ENCODE measurements at places on chromosomes 16 and 17.

- DNase-seq, result no peak
Measured at GRCh38 chr16:11550791-11551498, 35.8 kb downstream of the LITAF start.

GRCh38 chr17:2374549-2375285 lies 26.1 kb downstream of the MNT start:
- no peak for DNase-seq

DNA sequence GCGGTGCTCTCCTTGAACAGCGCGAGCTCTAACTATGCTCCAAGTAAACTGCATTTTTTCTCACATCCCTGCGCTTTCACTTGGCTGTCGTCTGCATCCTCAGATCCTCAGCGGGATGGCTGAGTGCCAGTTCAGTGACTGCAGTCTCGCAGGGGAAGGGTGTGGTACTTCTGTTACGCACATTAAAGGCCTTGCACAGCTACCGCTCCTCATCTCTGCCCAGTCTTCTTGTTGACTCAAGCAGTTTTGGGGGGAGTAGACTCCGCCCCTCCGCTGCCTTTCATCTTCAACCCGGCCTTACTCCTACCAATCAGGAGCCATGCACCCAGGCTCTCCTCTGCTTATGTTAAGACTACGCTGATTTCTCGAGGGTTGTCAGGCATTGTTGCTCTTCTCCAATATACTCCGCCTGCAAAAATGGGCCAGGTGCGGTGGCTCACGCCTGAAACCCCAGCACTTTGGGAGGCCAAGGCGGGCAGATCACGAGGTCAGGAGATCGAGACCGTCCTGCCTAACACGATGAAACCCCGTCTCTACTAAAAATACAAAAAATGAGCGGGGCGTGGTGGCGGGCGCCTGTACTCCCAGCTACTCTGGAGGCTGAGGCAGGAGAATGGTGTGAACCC lies 10.0 kb downstream of the ATP5PD start:
- peak; percentile 79 for DNase-seq

GRCh38 chr17:63276821-63277220 lies 169.3 kb downstream of the CYB561 start:
- no peak for DNase-seq

- DNase-seq, result no peak
Measured at GRCh38 chr16:89426736-89427530, 63.4 kb downstream of the ANKRD11 start.

DNA sequence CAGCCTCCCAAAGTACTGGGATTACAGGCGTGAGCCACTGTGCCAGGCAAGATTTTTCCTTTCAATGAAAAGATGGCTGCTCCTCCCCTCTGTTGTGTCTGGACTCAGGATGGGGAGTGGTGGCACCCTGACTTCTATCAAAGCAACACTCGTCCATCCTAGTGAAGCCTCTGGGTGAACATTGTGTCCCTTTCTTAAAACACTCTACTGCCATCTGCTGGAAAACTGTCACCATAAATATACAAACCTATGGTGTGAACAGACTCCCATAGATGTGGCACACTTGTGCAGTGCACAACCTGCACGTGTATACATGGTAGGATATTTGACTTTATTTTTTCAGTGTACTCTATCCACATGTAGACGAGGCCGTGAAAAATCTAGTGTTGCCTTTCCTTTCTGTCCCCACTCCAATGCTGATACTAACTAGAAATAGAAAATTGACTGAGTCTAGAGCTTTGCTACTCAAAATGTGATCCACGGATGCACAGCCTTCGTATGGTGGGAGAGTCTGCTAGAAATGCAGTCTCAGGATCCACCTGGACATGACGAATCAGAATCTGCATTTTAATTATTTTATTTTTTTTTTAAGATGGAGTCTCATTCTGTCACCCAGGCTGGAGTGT lies 55.9 kb upstream of the PLCG2 start:
- DNase-seq, result peak; percentile 90

DNA sequence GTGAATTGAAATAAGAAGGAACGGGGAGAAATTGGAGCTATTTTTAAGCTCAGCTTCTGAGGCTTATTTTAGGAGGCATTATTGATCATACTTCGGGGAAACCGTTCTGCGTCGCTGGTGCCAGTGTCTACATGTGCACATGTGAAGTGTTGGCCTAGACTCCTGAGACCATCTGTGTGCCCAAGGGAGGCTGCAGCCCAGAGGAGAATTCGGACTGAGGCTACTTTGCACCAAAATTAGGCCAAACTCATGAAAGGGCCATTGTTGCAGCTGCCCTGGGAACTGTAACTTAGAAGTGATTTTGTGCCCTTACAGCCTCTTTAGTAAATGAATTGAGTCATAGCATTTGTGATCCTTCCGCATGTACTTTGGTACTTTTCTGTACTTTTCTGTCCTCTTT lies 102.0 kb upstream of the NOL11 start:
- no peak for DNase-seq

DNA sequence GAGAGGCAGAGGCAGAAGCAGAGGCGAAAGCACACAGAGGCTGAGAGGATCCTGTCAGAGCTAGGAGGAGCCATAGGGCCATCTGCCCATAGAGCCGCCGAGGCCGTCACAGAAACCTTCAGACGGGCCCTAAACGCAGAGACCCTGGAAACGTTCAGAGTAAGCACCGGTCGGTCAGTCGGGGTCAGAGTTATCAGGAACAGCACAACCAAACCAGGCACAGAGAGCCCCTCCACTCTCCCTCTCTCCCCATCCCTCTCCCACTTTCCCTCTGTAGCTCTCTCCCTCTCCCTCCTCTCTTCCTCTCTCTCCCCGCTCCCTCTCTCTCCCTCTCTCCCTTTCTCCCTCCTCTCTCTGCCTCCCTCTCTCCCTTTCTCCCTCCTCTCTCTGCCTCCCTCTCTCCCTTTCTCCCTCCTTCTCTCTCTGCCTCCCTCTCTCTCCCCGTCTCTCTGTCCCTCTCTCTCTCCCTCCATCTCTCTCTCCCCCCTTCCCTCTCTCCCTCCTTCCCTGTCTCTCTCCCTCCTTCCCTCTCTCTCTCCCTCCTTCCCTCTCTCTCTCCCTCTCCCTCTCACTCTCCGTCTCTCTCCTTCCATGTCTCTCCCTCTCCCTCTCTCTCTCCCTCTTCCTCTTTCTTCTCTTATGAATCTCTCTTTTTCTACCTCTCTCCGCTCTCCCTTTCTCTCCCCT lies 138.9 kb downstream of the C16orf95 start:
- no peak for DNase-seq

DNA sequence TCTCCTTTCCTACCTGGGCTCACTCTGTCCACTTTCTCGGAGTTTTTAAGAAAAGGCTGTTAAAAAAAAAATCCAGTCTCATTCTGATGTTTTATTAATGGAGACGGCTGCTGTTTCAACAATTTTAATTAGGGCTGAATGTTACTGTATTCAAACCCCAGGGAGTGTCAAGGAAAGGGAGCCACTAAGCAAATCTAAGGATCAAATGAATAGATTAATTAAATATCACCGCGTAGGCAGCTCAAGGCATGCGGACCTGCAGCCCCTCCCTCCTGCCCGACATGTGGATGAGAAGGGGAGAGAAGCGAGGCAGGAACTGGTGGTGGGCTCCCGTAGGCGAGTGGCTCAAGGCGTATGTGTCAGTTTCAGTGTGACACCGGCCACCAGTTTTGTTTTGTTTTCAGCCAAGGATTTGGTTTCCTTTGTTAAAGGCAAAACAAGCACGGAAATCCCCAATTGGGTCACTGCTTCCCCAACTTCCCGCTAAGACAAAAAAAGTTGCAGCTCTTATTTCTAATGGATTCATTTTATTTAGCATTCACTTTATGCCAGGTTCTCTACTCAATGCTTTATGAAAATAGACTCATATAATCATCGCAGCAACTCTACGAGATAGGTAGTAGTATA lies 110.6 kb downstream of the GP2 start:
- DNase-seq, result peak; percentile 45

GRCh38 chr17:30576326-30576861 lies 99.2 kb downstream of the GOSR1 start:
- DNase-seq, result no peak

DNA sequence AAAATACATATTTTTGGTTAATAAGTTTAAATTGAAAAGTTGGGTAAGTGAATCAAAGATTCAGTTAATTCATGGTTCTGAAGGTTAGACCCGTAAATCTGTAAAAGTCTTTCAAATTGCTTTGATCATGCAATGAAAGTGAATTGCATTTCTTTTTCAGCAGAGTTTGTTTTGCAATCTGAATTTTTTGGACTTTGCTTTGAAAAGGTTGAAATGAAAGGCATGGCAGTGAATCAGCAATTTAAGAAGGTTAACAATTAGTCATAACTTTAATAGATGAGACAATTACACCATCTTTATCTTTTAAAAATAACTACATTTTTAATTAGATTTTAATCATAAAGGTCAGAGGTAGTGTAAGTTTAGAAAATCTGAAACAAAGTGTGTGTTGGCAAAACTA lies 310.9 kb upstream of the KCNJ16 start:
- peak; percentile 11 for DNase-seq

GRCh38 chr17:75831032-75831571 lies 13.1 kb downstream of the UNC13D start:
- no peak for DNase-seq

- DNase-seq, result peak; percentile 24
Measured at GRCh38 chr17:18323007-18323406, 7.9 kb downstream of the SMCR8 start.
